PC-9 (cell line): ENCODE measurements at places on chromosomes 16 and 17. TPM values are rescaled to one million over a fixed set of nuclear protein-coding genes. Genes with fewer than 3 reads are reported as not detected.

DNA sequence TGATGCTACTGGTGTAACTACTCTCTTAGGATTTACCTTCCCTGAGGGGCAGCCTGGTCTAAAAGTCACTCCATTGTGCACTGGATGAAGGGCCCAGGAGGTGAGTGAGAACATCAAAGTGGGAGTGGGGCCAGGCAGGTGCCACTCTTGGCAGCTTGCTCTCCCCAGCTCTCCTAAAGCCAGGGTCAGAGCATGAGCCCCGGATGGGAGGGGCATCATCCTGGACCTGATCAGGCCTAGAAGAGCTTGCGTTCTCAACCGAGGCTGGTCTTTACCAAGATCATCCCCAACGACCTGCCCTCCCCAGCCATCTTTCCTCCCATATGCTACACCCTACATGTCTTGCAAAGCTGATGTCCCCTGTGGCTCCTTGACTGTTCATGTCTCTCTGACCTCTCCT is 87.1 kb downstream of the AIPL1 start:
- no peak overlapping the region for H3K4me3 ChIP-seq
- peaks cover 96% of the 10 kb centered on the region for H3K27me3 ChIP-seq

The HSD17B2 gene
- total RNA-seq: not detected in 2 replicates

GRCh38 chr17:50210240-50211225 is 9.1 kb upstream of the COL1A1 start:
- no peak overlapping the region for H3K27ac ChIP-seq
- no peak overlapping the region for H3K4me3 ChIP-seq
- peaks cover 28% of the 10 kb centered on the region for H3K27me3 ChIP-seq
- DNase-seq: no peak
- peaks cover 12% of the 10 kb centered on the region for H3K4me1 ChIP-seq

The SGCA gene
- total RNA-seq: not detected in 2 replicates

DNA sequence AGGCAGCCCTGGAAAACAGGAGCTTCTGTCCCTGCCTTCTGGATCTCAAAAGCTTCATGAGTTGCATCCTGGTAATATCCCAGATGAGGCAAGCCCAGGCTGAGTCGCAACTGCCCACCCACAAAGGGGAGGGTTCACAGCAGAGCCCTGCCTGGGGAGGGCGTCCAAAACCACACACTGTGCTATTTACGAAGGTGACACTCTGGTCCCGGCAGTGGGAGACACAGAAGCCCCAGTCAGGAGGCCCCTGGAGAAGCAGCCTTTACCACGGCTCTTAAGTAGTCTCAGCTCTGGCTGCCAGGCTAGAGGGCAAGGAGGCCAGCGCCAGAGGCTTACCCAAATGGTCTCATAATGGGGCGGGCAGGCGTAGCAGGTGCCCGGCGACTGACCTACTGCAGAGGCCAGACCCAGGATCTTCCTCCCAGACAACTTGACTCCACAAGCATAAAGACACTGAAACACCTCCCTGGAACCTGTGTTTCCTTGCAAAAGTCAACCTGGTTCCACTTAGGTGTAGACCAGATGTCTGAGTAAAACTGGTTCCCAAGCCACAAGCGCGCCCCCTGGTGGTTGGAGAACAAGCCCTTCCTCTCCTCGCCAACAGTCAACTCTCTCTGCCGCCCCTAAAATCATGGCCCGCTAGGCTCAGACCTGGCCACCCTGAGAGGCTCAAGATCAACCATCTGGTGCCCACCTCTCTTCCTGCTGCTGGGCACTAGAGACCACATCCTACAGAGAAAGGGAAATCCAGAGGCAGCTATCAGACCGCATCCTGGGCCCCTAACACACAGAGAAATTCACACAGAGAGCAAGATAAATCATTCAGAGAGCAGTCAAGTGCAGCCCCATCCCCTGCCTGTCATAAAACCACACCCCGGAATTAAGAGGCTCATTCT is 5.2 kb downstream of the AXIN2 start:
- no peak overlapping the region for H3K27ac ChIP-seq
- H3K4me3 ChIP-seq: no peak overlapping the region
- H3K27me3 ChIP-seq: no peaks in the 10 kb centered on the region
- H3K36me3 ChIP-seq: no peaks in the 10 kb centered on the region
- no peak for DNase-seq
- H3K4me1 ChIP-seq: no peaks in the 10 kb centered on the region; the same call in 1 of the 2 replicates

DNA sequence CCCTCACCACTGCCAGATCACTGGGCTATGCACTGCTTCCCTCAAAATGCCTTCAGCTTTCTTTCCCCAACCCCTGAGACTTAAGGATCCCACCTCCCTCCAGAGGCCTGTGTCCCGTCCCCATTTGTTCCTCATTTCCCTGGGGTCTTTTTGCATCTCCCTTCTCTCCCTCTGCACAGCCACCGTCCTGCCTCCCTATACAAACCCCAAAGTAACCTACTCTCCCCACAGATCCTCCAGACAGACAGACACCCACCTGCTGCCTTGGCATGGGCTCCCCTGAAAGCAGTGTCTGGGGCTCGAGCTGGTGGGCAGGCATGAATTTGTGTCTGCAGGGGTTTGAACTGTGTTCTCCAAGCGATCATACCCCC is 69.4 kb upstream of the TNRC6C start:
- H3K27ac ChIP-seq: no peak overlapping the region
- H3K36me3 ChIP-seq: no peaks in the 10 kb centered on the region
- H3K27me3 ChIP-seq: peaks cover 71% of the 10 kb centered on the region

DNA sequence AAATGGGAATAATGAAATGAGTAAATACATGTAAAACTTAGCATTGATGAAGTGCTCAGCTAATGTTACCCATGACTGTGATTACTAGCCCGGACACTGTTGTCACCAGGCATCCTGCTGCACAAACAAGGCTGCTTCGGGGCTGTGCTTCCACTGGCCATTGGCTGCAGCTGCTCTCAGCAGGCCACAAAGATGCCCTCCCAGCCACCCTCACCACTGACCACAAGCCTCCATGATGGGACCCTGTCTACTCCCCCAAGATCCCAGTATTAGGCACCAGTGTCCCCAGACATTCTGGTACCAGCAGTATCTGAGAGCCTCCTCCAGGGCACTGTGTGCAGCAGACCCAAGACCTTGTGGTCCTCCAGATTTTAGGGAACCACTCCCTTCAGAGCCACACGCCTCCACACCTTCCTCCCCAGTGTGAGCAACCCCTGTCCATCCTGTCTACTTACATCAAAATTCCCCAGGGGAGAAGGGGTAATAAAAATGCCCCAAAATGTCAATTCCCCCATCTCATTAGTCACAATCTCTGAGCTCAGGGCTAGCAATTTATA is 19.7 kb upstream of the NUP93 start:
- H3K4me1 ChIP-seq: no peaks in the 10 kb centered on the region
- DNase-seq: no peak
- no peak overlapping the region for H3K4me3 ChIP-seq
- H3K36me3 ChIP-seq: no peaks in the 10 kb centered on the region

GRCh38 chr17:54992797-54993639 is 24.5 kb downstream of the STXBP4 start:
- DNase-seq: peak; percentile 2
- no peak overlapping the region for H3K27ac ChIP-seq
- H3K27me3 ChIP-seq: no peaks in the 10 kb centered on the region
- no peak overlapping the region for H3K4me3 ChIP-seq
- no peaks in the 10 kb centered on the region for H3K4me1 ChIP-seq

DNA sequence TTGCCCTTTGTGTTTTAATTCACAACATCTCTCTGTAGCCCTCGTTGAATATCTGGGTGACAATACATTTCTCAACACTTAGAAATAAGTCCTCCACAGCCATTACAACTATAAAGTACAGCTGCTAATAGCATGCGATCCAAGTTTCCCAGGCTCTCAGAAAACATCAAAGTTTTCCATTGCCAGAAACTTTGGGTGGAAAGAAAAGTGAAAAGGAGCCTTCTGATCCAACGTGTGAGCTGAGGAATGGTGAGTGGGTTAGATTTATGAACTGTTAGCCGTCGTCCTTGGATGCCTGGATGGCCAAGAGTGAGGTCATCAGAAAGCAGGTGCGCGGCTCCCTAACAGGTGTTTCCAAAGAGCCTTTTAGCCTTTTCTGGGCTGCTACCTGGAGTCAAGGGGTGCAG is 258.0 kb downstream of the PMP22 start:
- no peak overlapping the region for H3K27ac ChIP-seq
- no peak for DNase-seq
- H3K27me3 ChIP-seq: no peaks in the 10 kb centered on the region
- no peaks in the 10 kb centered on the region for H3K4me1 ChIP-seq
- H3K4me3 ChIP-seq: no peak overlapping the region
- no peaks in the 10 kb centered on the region for H3K36me3 ChIP-seq

GRCh38 chr17:39178536-39178935 is 12.6 kb upstream of the ARL5C start:
- H3K27ac ChIP-seq: 0 out of 2 replicates have a peak overlapping the region, but pooled peaks have one; percentile 17
- no peaks in the 10 kb centered on the region for H3K27me3 ChIP-seq
- H3K4me3 ChIP-seq: no peak overlapping the region

The CACNG3 gene
- not detected in 2 replicates for total RNA-seq

The GRAP gene
- 0.48 and 0.93 TPM in 2 replicates for total RNA-seq

The CTRB1 gene
- not detected in 2 replicates for total RNA-seq

- H3K27ac ChIP-seq: no peak overlapping the region
- no peaks in the 10 kb centered on the region for H3K36me3 ChIP-seq
- H3K4me1 ChIP-seq: peaks cover 6% of the 10 kb centered on the region; the same call in 1 of the 2 replicates
- no peaks in the 10 kb centered on the region for H3K27me3 ChIP-seq
- no peak overlapping the region for H3K4me3 ChIP-seq
Measured at GRCh38 chr17:61395983-61396585, 3.6 kb upstream of the TBX2 start.

The KRT32 gene
- total RNA-seq: not detected in 2 replicates

- no peak for DNase-seq
- no peaks in the 10 kb centered on the region for H3K27me3 ChIP-seq
- H3K36me3 ChIP-seq: no peaks in the 10 kb centered on the region
Measured at GRCh38 chr17:78737332-78737731, 44.7 kb downstream of the CYTH1 start.

DNA sequence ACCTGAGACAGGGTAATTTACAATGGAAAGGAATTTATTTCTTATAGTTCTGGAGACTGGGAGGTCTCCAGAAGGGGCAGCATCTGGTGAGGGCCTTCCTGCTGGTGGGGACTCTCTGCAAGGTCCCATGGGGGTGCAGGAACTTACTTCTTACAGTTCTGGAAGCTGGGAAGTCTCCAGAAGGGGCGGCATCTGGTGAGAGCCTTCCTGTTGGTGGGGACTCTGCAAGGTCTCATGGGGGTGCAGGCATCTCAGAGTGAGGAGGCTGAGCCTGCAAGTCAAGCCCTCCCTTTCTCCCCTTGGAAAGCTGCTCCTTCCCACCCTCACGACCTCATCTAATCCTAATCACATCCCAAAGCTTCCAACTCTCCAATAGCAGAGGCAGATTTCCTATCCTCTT is 157.4 kb downstream of the FOXL1 start:
- no peak for DNase-seq
- no peak overlapping the region for H3K4me3 ChIP-seq
- no peaks in the 10 kb centered on the region for H3K36me3 ChIP-seq
- H3K4me1 ChIP-seq: no peaks in the 10 kb centered on the region
- peaks cover 98% of the 10 kb centered on the region for H3K27me3 ChIP-seq
- no peak overlapping the region for H3K27ac ChIP-seq

DNA sequence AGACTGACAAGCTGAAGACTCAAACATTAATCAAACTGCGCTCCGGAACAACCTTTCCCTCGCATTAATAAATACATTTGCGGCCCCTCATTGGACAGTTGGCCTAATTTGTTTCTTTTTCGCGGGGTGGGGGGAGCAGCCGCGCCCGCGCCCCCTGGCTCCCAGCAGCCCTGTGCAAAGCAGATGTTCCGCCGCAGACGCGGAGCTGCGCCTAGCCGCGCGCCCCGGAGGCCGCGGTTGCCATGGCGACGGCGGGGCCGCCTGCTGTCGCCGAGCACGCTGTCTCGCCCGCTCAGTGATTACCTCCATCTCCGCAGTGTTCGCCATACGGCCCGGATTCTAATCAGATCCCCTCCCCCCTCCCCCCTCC is 25.5 kb downstream of the COPZ2 start:
- no peak overlapping the region for H3K27ac ChIP-seq
- no peaks in the 10 kb centered on the region for H3K36me3 ChIP-seq
- H3K4me3 ChIP-seq: no peak overlapping the region

The TBC1D3C gene
- total RNA-seq: 0.31 TPM in 1 of 2 replicates, not detected in the other
